ENCODE measurements at places on chromosomes 7 and 10. TPM values are rescaled to one million over a fixed set of nuclear protein-coding genes. Genes with fewer than 3 reads are reported as not detected.

VWA2 gene
- total RNA-seq = 0.17 TPM

GRCh38 chr7:107593025-107593410, 13.0 kb downstream of the BCAP29 start:
- no peak for DNase-seq

DNA sequence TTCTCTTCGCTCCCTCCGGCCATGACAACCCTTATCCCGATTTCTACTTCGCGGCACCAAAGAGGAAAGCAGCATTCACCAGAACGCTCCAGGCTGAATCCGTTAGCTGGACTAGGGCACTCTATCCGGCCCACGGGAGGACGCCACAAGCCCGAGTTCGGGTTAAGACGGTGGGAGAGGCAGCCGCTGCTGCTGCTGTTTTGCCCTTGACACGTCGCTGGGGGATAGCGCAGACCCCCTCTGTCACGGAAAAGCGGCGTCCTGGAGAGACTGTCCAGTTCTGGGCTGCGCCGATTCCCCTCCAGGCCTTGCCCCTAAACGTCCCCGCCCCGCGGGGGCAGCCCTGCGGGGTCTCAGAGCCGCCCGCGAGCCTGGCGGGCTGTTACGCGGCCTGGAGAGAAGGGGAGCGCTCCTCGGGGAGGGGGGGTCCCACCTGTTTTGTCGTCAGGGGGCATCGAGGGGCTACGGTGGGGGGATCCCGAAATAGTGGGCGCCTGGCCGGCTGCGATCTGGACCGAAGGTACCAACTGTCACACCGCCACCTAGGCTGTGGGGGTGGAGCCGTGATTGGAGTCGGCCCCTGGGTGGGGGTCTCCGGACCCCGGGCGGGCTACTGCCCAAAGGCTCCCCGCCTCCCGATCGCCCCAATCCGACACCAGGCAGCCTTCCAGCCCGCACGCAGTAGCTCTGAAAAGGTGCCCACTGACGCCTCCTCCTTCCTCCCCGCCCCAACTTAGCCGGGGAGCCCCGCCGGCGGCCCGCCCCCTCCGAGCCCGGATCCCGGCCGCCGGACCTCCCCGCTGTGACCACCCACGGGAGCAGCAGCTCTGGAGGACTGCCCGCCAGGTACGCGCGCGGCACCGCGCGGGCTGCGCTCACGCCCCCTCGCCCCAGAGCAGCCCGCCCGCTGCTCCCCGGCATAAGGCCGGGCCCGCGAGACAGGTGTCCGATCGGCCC, 772 bp downstream of the SGMS1 start:
- DNase-seq = no peak

GRCh38 chr10:119502209-119502608, 40.3 kb downstream of the RGS10 start:
- DNase-seq = no peak

DNA sequence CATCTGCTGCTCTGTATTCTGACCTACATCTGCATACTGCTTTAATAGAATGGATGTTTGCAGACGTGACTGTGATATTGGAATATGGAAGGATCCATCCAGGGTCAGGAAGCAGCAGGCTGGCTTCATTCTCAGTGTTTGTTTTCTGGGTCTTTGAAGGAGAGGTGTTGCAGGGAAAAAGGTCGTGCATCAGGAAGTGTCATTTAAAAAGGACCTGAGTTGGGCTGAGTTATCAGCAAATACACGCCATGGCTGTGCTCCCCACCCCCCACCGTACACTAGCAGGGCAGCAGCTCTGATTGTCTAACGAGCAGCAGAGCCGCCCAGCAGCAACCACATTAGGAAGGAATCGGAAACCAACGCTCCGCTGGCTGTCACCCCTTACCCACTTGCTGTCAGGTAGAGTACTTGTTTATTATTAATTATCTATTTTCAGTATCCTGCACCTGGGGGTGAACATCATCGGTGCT, 63.1 kb upstream of the STEAP1B start:
- peak; percentile 87 for DNase-seq

SH2D4B gene
- 0.26 TPM for total RNA-seq

DNA sequence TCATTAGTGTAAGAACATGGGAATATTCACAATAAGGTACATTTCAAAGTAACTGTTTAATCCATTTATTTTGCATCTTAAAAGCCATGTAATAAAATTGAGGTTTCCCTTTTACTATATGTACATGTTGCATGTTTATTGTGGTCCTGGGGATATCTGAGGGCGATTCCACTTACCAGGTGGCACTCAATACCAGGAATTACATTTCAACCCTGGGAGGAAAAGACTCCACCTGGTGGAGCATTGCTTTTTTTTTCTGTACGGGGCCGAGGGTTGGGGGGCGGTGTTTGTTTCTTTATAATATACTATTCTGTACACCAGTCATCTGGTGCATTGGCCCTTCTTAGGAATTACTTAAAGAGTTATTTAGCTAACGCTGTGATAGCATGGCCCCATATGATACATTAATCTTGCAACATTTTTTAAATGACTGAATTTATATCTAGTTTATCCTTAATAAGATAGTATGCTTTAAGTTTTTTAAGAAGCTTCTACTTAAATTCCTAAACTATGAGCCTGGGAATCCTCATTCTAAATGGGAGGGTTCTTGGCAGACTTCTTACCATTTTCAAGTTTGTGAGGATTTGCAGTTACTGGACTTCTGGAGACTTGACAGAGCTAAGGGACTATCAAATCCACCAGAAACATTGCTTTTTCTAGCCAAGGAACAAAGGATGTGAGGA, 7.2 kb upstream of the HGF start:
- no peak for DNase-seq

DNA sequence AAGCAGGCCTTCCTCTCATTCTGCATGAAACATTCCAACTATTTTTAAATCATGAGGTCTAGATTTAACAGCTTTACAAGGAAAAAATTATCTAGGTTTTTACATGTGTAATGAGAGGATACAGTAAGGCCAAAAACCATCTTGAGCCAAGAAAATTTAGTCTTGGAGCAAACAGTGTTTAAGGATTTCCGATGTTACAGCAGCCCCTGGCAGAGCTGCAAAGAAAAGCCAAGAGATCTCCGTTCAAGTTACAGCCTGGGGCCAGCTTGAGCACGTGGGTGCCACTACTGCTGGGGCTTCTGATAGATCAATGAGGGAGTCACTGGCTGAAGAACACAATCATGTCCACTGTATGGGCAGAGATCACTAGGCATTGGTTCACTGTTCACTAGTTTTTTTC, 156.2 kb downstream of the EVX1 start:
- DNase-seq = no peak

DNA sequence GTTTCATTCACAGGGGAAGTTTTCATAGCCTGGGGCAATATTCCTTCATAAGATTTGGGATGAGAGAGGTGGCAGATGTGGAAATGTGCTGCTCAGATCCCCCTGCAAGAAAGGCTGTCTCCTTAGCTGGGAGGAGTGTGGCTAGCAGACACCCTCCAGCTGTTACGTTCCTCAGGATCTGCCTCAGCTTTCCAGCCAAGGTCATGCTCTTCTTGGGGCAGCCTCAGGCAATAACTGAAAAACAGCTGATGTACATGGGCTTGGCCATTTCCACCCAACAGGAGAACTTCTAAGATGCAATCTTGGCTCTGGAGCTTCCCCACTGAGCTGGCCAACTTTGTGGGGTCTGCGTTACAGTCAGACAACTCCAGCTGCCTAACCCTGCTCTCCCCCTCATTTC, 51.3 kb upstream of the SEPTIN7 start:
- no peak for DNase-seq

- DNase-seq = no peak
Observed at GRCh38 chr7:101390901-101391301, 28.2 kb downstream of the COL26A1 start.

DNA sequence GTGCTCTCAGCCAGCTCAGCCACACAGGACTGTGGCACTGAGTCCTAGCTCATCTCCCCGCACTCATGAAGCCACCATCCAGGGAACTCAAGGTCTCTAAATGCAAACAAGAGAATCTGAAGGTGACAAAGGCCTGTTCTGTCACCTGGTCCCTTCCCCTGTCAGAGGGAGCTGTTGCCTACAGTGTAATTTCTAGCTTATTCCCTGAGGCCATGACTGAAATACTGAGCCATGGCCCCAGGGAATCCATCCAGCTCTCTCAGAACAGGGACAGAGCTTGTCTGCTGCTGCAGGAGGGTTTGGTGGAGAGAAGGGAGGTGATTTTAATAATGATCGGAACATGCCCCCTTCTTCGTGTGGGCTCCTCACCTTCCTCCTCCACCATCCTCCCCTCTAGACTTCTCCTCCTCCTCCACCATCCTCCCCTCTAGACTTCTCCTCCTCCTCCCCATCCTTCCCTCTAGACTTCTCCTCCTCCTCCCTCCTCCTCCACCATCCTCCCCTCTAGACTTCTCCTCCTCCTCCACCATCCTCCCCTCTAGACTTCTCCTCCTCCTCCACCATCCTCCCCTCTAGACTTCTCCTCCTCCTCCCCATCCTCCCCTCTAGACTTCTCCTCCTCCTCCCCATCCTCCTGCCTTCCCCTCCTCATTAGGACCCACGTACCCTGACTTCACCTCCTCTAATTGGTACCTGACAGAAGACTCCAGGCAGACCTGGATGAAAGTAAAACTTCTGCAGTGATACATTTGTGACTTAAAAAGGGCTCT, 338.0 kb upstream of the MKI67 start:
- DNase-seq = peak; percentile 95

DNA sequence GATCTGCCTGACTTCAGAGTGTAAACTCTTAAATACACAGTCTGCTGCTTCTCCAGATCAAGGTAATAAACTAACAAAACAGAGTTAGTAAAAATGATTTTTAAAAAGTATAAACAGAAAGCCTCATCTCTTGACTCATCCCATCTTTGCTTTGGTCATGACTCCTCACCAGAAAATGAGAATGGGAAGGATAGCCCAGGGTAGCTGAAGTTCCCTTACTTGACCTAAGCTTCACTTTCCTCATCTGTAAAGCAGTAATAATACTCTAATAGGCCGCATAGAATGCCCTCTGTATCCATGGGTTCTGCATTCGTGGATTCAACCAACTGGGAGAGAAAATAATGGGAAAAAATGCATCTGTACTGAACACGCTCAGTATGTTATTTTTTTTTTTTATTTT, 11.3 kb upstream of the SLC25A28 start:
- DNase-seq = no peak

DNA sequence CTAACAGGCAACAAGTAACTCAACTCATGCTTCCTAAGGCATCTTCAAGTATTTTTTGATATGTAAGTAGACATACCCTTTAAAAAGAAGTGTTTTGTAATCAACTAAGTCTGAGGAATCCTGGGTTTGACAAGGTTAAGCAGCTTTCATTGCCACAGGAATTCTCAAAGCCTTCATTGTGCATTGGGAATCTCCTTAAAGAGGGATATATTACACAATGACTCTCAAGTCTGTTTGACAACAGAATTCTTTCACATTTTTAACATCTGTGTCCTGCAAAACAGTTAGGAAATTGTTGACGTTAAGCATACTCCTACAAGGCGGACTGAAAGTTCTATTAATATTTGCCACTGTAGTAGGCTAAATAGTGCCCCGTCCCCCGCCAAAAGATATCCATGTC, 71.4 kb downstream of the SGMS1 start:
- DNase-seq = no peak

DNA sequence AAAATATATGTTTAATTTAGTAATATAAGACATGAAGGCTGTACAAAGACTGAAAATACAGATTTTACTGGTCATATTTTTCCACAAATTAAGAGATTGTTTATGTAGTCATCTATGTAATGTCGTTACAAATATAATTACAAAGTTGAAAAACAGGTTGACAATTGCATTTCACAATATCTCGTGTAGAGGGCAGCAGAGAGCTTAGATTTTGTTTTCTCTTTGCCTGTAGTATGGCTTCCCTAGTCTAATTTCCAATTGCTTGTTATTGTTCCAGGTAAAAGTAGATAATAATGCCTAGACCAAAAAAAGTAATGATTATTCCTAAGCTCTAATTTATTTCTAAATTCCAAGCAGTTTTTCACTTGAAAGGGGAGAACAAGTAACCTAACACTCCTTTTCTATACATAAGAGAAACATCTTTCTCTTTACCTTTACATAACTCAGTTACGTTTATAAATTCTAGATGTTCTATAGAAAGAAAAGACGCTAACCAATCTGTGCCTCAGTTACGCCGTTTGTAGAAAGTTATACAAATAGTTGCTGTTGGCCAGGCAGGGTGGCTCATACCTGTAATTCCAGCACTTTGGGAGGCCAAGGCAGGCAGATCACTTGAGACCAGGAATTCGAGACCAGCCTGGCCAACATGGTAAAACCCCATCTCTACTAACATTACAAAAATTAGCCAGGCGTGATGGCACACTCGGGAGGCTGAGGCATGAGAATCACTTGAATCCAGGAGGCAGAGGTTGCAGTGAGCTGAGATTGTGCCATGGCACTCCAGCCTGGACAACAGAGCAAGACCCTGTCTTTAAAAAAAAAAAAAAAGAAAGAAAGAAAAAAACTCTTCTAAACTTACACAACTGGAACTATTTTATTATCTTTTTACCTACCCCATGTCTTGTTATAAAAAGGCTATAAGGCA, 30.0 kb downstream of the NET1 start:
- no peak for DNase-seq

FAM13C gene
- 60.0 TPM for total RNA-seq

GRCh38 chr7:99601656-99602310, 3.7 kb downstream of the TMEM225B start:
- peak; percentile 62 for DNase-seq

DNA sequence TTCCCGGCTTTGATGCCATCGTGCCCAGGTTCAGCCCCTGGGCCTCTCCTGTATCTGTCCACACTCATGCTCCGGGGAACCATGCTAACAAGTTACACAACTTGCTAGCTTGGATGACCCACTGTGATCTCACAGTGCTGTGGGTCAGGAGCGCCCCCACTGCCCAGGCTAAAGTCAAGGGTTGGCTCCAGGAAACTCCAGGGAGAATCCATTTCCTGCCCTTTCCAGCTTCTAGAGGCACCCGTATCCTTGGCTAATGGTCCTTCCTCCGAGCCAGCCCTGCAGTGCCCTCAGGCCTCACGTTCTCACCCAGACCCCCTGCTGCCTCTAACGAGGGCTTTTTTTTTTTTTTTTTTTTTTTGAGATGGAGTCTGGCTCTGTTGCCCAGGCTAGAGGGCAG, 19.5 kb downstream of the AMZ1 start:
- DNase-seq = no peak

- DNase-seq = no peak
Observed at GRCh38 chr10:114634609-114634979, 23.5 kb downstream of the ABLIM1 start.

SPDYE5 gene
- total RNA-seq = not detected

LIPN gene
- not detected for total RNA-seq

- DNase-seq = peak; percentile 34
Observed at GRCh38 chr7:3641582-3641981, 340.5 kb downstream of the SDK1 start.

GRCh38 chr10:74859546-74859945, 33.1 kb downstream of the KAT6B start:
- no peak for DNase-seq

ASZ1 gene
- not detected for total RNA-seq

DNA sequence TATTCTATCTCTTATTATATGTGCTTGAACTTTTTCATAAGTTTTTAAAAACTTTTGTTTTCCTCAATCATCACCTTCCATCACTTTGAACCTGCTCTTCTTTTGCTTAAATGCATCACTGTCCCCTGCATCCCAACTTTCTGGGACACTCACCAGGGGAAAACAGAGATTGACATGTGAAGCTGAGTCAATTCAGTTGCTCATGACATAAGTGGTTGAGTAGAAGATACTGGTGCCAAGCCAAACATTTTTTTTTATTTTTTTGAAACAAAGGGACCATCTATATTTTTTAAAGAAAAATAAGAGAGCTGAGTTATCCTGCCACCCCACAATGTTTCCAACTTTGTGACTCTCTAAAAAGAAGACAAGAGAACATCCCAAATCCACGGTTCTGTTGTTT, 61.8 kb upstream of the AHR start:
- no peak for DNase-seq

- DNase-seq = peak; percentile 93
Observed at GRCh38 chr10:28326516-28327490, 23.9 kb upstream of the MPP7 start.

Measured in esophagus muscularis mucosa (tissue), 4 donors.